ENCODE measurements at places on chromosomes 3 and 15.

DNA sequence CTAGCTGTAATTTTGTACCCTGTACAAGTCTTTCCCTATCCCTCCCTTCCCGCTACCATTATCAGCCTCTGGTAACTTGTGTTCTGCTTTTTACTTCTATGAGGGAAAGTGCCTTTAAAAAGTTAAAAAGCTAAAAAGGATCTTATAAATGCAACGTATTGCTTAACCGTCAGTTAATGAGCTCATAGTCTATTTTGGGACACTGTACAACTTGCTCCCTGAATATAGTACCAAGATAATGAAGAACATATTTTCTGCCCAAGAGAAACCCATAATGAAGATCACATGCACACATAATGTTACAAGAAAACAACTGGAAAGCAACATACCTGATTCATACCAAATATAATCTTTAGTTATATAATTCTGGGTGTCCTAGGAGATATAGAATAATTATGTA, 22.6 kb downstream of the ZIC1 start:
- DNase-seq, result no peak

DNA sequence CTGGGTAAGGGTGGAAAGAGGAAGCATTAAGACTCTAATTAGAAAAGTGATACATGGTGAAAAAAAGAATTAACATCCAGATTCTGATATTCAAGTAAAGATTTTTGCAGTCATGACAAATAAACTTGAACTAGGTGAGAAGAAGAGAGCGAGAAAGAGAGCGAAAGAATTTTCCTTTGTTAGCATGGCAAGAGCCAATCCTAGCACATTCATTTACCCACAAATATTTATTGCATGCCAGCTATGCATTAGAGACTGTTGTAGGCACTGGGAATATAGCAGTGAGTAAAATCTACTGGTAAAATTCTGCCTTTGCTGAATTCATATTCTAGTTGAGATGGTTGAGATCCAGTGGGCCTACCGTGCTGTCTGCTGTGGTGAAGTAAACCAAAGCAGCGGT, 177.9 kb upstream of the DPH6 start:
- DNase-seq, result no peak

GRCh38 chr3:138371070-138371965, 22.9 kb downstream of the MRAS start:
- no peak for DNase-seq

- DNase-seq, result peak; percentile 84
These were observed 47.6 kb upstream of the POMGNT2 start for GRCh38 chr3:43153216-43154083.

DNA sequence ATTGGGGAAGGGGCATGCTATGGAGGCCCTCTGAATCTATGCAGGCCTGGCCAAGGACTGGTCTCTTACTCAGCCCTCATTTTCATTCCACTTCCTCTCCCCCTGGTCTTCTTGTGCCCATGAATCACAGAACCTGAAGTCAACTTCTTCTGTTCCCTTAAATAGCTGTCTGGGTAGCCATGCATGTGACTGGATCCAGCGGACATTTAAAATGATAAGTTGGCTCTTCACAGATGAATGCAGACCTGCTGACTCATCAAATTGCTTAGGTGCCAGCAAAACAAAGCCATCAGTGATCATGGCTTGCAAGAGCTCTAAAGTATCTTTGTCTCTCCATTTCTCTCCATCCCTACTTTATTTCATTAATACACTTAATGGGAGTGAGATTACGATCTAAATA, 90.1 kb upstream of the CADPS start:
- no peak for DNase-seq

DNA sequence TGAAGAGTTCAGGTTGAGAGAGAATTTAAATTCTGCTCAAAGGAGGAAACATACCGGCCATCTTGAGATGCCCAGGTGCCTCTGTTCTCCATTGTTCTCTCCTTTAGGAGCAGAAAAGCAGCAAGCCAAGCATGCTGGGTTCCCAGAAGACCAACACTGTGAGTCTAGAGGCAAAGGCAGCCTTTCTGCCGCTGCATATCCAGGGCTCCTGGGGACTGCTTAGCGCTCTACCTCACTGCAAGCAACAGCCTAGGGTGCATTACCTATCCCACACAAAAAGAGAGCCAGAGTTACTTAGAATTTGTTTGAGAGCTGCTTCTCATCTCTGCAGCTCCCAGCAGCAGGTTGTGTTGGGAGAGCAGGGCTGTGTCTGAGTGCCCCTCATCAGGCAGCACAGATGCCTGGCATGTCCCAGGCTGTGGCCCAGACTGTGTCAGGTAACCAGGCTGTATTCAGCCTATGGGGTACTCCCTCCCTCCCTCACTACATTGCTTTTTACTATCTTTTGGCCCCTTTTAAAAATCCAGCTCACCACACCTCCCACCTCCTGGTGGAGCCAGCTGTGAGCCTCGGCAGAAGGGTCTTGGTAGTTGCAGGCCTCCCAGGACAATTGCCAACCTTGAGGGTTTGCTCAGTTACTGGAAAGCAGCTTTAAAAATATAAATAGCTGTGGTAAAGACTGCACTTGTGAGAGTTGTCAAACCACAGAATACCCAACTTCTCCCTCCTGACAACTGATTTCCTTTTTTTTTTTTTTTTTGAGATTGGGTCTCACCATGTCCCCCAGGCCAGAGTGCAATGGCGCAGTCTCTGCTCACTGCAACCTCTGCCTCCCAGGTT, 30.2 kb downstream of the BCL2L10 start:
- peak; percentile 64 for DNase-seq

DNA sequence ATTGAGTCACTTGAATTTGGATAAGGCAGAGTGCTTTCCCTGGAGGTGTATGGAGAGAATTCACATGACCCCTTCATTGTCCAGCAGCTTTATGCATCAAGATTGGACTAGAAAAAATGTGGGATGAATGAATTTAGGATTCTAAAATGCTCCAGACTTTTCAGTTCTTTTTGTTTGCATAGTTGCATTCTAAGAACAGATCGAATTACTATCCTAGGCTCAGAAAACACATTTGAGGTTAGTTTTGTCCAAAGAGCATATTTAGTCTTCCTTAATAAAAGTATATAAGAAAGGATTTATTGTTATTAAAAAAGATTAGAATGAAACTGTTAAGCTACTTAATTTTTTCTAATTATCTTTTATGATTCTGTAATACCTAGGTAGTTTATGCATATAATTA, 127.4 kb downstream of the UBE2E2 start:
- no peak for DNase-seq

DNA sequence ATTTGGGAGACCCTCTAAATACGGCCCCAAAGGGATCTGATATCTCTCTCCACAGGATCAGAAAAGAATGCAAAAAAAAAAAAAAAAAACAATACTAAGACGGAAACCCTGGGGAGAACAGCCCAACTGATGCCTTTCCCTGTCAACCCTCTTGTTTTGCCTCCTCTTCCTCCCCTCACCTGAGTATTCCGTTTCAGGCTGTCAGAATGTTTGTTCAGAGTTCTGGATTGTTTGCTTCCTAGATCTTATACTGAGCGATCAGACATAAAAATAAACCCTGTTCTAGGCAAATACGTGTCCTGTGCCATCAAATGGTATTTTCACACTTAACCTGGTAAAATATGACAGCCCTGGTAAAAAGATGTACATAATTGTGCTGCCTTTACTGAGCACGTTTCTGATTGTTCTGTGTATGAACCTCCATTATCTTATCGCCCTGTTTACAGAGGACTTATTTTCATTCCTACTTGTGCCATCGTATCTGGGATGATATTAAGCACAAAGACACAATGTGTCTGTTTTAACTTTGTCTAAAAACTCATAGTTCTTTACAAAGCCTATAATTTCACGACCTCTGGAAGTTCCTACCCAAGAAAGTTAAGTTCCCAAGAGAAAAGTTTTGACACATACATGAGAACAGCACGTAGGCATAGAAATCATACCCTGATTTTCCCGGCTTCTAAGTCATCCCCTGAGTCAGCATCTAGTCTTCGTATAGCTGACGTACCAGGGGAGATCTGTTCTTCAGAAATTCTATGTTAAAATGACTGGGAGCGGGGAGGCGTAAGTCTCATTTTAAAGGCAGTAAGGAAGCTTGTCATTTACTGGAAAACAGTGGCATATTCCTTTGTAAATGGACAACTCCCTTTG, 856 bp downstream of the ZBTB38 start:
- peak; percentile 94 for DNase-seq

- DNase-seq, result no peak
These were observed 209.1 kb downstream of the NR1D2 start for GRCh38 chr3:24154013-24154695.

DNA sequence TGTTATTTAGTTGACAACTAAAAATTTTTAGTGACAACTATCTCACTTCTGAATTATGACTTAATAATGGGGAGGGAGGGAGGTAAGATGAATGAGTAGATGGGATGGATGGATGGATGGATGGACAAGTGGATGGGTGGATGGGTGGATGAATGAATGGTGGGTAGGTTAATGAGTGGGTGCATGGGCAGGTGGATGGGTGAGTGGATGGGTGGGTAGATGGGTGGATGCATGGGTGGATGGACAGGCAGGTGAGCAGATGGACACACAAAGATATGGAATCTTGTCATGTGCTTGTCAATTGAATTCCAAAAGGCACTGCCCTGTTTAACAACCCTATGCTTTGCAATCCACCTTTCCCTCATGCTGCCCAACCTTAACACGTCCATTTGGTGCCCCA, 41.5 kb downstream of the KLHL25 start:
- no peak for DNase-seq

DNA sequence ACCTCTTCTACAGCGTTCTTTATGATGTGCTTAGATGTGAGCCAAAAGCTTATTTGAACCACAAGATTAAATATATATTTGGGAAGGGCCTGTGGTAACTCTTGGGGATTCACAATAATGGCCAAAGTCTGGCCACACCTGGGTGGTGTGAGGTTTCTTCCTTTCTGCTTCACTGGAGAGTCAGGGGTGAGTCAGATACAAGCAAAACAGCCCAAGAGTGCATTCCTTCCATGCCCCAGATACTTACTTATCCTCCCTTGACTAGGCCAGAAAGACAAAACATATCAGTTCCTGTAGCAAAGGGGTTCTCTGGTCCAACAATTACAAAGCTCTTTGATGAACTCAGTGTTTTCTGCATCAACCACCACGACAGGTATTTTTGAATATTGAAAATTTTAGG, 941 bp downstream of the ZBED2 start:
- peak; percentile 23 for DNase-seq

DNA sequence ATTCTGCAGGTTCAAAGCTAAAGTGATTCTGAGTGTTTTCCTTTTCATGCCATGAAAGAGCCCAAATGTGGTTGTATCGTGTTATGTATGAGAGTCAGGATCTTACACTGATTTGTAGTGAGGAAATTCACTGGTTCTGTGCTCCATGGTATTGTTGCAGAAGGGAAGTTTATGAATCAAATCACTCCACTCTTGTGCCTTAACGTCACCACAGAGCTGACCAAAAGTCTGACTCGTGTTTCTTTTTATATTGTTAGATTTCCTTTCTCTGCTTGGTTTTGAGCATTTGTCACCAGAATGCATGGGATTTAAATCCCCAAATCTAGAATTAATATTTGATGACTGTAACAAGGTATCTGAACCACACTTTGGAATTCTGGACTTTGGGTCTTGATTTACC, 29.1 kb upstream of the SLC30A4 start:
- DNase-seq, result no peak

GRCh38 chr3:107431246-107432012, 54.2 kb downstream of the CCDC54 start:
- peak; percentile 56 for DNase-seq

GRCh38 chr3:197376735-197377555, 78.5 kb upstream of the DLG1 start:
- DNase-seq, result no peak

DNA sequence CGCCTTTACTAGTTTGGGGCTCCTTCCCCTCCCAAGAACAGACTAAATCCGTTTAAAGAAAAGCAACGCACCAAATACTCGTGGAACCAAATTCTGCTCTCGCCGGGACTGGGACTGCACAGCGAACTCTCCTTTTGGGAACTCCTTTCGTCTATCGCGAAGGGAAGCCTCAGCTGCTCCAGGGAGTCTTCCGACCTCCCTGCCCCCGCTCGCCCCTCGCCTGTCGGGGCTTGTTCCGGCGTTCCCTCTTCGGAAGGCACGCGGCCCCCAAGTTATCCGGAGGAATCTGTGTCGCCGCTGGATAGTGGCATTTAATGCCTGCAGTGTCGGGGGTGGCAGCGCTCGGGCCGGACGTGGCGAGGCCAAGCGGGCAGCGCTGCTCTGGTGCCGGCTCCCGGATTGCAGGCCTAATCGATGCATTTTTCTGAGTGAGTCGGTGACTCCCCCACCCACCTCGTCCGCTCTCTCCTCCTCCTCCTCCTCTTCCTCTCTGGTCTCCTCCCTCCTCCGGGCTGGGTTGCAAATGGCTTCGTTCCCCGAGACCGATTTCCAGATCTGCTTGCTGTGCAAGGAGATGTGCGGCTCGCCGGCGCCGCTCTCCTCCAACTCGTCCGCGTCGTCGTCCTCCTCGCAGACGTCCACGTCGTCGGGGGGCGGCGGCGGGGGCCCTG, at the start of gene TRIM71:
Gene TRIM71 (plus strand): TSS at position 440 of the 671 bp plus-strand sequence. CDS start 84 bp downstream, at position 524.
- DNase-seq, result peak; percentile 22

DNA sequence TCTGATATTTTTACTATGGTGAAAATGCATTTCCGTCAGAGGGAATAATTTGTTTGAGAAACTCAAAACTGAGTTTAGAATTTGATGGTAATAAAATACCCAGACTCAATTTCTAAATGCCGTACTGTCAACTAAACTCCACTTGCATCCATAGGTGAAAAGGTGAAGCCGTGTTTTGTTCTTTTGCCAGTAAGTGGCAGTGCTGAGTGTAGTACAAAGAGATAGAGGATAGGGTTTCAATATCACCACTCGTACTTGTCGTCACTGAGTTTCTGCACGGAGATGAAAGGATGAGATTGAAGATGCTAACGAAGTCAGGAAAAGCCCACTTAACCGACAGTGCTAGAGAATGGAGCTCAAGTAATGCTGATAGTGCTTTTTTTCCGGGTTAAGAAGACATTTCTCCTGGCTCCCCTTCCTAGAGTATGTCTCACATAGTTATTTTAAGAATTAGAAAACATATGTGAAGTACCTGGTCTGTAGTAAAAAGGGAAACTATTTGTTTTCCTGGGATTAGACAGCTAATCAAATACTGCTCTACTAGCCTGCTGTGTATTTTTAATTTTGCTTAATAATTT, 345.1 kb downstream of the IL5RA start:
- no peak for DNase-seq

DNA sequence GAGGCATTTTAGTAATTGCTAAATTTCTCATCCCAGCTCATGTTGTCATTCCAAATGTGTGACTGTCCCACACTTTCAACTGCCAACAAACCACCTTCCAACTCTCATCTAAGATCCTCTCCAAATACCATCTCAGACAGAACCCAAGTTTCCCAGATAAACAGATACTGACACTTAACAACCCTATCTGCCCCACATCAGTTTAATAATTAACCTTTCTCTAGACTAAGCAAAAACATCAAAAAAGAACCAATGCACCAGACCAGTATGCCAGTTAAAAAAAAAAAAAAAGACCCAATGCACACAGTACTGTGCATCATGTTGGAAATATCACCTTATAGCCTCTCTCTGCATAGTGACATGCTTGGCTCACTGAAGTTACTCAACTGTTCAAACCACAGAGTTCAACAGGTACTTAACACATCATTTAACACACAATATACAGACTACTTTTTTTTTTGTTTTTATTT, 5.5 kb downstream of the SFMBT1 start:
- DNase-seq, result no peak

All from cardiac fibroblast (primary cell).